Astrocyte of the cerebellum (primary cell): ENCODE measurements at places on chromosomes 6 and 20.

DNA sequence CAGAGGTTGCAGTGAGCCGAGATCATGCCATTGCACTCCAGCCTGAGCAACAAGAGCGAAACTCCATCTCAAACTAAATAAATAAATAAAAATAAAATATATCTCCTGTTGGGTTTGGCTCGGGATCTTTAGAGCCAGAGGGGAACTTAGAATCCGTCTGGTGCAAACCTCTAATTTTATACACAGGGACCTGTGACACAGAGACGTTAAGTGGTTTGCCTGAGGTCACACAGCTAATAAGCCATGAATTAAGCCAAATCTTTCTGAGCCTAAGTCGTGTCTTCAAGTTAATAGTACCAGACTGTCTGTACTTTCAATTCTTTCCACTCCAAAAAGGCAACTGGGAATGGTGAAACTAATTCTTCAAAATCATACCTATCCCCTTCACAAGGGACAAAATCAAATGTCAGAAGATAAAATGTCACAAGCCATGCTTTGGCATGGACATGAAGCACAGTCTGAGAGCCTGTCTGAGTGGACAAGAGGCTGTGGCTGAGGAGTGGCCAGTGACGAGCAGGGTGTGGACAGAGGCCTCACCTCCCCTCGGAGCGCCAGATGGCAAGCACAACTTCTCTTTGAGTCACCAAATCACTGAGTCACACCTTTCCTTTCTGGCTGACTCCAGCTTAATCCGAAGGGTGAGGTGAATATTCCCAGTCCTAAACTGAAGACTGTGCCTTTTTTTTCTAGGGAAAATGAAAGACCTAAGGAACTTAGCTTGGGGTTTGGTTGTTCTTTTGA lies 177.4 kb downstream of the TFAP2A start:
- no peak for DNase-seq

- DNase-seq: no peak
Observed at GRCh38 chr6:15346315-15346714, 100.4 kb downstream of the JARID2 start.

DNA sequence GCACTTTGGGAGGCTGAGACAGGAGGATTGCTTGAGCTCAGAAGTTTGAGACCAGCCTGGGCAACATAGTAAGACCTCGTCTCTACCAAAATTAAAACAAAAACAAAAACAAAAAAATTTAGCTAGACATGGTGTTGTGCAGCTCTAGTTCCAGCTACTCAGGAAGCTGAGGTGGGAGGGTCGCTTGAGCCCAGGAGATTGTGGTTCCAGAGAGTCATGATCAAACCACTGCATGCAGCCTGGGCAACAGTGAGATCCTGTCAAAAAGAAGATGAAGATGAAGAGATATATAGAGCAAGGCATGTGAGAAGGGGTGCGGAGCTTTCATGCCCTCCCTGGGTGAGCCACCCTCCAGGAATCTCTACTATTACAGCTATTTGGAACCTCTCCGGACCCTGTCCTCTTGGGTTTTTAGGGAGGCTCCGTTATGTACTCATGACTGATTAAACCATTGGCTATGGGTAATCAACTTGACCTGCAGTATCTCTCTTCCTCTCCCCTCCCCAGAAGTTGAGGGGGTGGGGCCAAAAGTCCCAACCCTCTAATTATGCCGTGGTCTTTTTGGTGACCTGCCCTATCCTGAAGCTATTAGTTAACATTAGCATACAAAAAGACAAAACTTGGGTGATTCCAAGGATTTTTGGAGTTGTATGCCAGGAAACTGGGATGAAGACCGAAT lies 9.0 kb downstream of the POLH start:
- no peak for DNase-seq

- no peak for DNase-seq
Observed at GRCh38 chr6:10513544-10513943, 7.6 kb upstream of the GCNT2 start.

GRCh38 chr6:33737267-33738026 lies 9.3 kb downstream of the IP6K3 start:
- no peak for DNase-seq

DNA sequence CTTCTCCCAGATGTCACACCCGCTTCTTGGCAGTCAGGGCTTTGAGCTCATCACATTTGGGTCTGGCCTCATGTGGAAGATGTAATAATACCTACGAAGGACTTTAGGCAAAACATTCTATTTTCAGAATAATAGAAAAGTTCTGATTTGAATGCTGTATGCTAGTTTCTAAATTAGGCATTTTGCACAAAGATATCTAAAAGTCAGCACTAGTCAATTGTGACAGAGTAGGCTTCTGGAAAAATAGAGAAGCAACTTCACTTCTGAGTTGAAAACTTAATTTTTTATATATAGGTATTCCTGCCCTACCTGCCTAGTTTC lies 38.3 kb upstream of the CD2AP start:
- DNase-seq: no peak

- no peak for DNase-seq
Observed at GRCh38 chr20:60372822-60373221, 414.6 kb downstream of the CDH26 start.

- peak; percentile 79 for DNase-seq
Observed at GRCh38 chr6:39377539-39377950, 55.0 kb upstream of the KCNK16 start.

DNA sequence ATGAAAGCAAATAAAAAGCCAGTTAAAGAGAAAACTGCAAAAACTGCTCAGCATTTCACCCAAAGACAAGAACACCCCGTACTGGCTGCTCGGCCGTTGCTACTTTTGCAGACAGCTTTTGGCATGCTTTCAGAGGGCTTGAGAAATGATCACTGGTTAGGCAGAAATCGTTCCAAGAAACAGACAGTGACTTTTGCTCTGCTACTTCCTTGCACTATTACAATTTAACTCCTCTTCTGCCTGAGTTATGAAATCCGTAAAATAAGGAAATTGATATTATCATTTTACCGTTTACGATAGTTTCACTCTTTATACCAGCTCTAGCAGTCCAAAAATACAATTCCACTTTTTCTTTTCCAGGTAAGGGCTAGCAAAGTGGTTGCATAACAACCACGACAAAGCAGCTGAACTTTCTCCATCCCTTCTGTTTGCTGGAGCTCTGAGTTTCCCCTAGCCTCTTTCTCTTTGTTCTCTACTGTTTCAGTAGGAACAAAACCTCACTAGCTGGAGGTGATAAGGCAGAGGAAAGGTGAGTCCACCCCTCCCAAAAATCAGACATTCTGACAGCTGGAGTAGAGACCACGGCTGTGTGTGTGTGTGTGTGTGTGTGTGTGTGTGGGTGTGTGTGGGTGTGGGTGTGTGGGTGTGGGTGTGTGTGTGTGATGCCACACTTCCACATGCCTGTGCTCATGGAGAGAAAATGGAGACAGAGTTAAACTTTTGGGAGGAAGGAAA lies 191.8 kb upstream of the RREB1 start:
- DNase-seq: peak; percentile 8

DNA sequence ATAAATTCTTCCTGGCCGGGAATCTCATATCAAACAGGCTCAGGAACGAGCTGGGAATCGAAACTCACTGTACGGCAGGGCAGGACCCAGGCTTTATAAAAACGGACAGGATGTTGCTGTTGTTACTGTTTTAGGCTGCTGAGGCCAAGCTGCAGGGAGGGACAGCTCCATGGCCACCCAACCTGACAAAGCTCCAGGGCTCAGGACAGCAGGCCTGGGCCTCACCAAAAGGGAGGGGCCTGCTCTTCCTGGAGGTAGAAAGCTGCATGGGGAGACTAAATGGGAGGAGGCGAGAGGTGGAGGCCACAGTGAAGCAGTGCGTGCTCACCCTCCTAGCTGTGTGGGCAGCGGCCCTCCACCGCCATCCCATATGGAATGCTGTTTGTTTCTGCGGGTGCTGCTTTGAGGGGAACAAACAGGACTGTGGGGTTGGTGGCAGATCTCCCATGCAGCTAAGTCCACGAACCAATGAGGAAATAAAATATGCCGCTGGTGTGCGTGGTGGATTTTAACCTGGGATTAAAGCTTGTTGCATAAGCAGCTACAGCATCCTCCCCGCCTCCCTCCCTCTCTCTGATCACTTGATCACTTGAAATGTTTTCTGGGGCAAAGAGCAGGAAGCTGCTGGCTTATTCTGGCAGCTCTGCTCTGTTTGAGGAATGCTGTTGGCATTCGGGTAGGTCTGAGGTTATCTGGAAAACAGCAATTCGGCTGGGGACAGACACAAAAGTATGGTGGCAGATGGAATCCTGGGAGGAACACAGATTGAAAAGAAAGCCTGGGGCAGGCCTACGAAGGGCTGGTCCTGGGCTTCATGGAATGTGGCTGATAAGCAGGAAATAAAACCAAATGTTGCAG lies 2.4 kb upstream of the ZMYND8 start:
- no peak for DNase-seq

DNA sequence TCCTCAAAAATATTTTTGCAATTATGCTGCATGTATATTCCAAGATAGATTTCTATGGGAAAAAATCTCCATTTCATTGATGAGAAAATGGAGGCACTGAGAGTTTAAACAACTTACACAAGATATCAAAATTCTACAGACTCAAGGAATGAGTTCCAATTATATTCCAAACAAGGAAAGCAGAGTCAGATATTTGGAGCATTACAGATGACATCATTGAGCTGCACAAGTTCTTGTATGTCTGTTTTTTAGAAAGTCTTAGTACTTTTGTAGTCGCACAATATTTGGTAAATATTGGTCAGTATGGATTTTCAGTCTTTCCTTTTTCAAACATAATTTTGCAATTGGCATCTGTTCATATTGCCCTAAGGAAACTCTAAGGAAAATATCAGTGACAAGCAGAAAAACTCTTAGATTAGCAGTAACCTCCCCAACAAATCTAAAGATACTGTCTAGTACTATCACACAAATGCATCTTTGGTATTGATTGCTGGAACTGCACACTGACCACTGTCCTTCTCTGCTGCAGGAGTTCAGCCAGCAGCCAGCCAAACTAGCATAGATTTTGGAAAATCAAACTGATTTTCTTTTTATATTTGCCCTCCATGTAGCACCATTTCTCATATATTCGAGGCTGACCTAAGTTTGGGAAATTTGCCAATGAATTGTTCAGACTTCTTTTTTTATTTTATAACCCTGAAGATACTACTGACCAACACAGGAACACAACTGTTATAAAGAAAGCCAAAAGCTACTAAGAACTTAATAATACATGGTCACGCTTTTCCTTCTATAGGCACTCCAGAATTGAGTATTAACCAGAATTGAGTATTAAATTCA lies 51.7 kb upstream of the TBX18 start:
- DNase-seq: no peak

- no peak for DNase-seq
Observed at GRCh38 chr6:3454273-3455010, 2.4 kb downstream of the SLC22A23 start.

DNA sequence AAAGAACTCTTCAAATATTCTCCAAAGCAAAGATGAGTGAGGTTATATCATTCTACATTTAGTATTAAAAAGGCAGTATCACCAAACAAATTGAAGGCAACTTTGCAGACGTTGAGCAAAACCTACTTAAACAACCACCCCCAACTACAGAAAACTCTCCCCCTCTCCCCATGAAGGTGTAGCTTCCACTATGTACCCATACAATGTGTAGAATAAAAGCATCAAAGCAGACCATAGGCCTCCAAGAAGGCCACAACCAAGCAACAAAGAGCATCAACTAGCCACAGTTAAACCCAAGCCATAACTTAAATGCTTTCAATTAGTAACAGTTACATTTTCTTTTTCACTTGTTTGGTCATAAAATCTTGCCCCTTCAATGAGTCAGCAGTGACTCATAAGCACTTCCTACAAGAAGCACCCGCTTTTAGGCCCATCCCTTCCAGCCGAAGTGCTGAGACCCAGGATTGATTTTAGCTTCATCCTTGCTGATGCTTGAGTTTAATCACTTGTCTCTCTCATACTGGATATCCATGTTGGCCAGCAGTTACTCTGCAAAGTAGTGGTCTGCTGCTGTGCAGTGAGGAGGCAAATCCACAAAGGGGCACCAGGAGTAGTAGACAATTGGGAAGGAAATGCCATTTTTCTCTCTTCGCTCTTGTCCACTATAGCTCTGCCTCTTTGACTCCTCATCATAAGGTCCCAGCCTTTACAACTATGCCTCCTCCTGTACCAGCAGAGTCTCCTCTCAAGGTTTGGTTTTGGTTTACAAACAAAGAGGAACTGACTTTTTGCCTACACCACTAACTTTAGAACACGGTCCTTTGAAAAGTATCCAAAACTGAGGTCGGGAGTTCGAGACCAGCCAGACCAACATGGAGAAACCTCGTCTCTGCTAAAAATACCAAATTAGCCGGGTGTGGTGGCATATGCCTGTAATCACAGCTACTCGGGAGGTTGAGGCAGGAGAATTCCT lies 8.4 kb upstream of the NUP153 start:
- peak; percentile 90 for DNase-seq

GRCh38 chr6:126786262-126786661 lies 332.2 kb upstream of the RSPO3 start:
- no peak for DNase-seq

- no peak for DNase-seq
Observed at GRCh38 chr6:108152446-108152845, 13.4 kb upstream of the NR2E1 start.

- DNase-seq: peak; percentile 65
Observed at GRCh38 chr20:45011108-45011526, 44.8 kb downstream of the STK4 start.

- no peak for DNase-seq
Observed at GRCh38 chr20:37925265-37926165, 22.6 kb downstream of the VSTM2L start.

- no peak for DNase-seq
Observed at GRCh38 chr6:150200428-150201100, 57.7 kb downstream of the PPP1R14C start.

GRCh38 chr6:114431641-114432040 lies 88.8 kb upstream of the HS3ST5 start:
- no peak for DNase-seq
